ENCODE measurements at places on chromosomes 11 and 22. TPM values are rescaled to one million over a fixed set of nuclear protein-coding genes. Genes with fewer than 3 reads are reported as not detected.

VSTM5 gene
- total RNA-seq: not detected

BTBD18 gene
- not detected for total RNA-seq

HEPN1 gene
- total RNA-seq: not detected

CDCA5 gene
- 20.3 TPM for total RNA-seq

OR5AR1 gene
- total RNA-seq: not detected

MS4A12 gene
- total RNA-seq: not detected

HBD gene
- total RNA-seq: not detected

ISX gene
- not detected for total RNA-seq

EFCAB6 gene
- total RNA-seq: 0.40 TPM

ELFN2 gene
- total RNA-seq: 0.02 TPM

IGLL1 gene
- total RNA-seq: not detected

NXPE4 gene
- total RNA-seq: not detected

GUCY1A2 gene
- 2.5 TPM for total RNA-seq

MS4A4E gene
- total RNA-seq: not detected

CECR2 gene
- 1.4 TPM for total RNA-seq

PARVA gene
- total RNA-seq: 7.7 TPM

MGAT3 gene
- 0.02 TPM for total RNA-seq

APOL4 gene
- total RNA-seq: not detected

RFPL3 gene
- not detected for total RNA-seq

MACROD1 gene
- total RNA-seq: 29.3 TPM

HTR3A gene
- total RNA-seq: not detected

SOX6 gene
- 17.2 TPM for total RNA-seq

Data from NCI-H460 (cell line).